ENCODE measurements at places on chromosomes 13 and 19.
A peak's percentile ranks its signal among the peaks of the same experiment; 100 is the strongest.

- no peak for DNase-seq
These were observed 2486.0 kb upstream of the PCDH20 start for GRCh38 chr13:63901630-63902029.

GRCh38 chr13:42275098-42275471 is 3.1 kb downstream of the AKAP11 start:
- no peak for DNase-seq

DNA sequence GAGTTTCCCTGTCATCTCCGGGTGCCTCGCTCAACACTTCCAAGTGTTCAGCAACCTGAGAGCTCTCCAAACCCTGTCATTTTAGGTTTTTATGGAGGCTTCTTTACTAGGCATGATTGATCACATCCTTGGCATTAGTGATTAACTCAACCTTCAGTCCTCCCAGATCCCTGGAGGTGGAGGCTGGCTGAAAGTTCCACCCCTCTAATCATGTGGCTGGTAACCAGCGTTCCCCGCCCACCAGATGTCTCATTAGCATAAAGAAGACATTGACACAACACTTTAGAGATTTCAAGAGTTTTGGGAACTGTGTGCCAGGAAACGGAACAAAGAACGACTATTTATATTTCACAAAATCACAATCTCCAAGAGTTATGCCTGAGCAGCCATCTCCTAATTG is 71.1 kb upstream of the RGCC start:
- no peak for DNase-seq

DNA sequence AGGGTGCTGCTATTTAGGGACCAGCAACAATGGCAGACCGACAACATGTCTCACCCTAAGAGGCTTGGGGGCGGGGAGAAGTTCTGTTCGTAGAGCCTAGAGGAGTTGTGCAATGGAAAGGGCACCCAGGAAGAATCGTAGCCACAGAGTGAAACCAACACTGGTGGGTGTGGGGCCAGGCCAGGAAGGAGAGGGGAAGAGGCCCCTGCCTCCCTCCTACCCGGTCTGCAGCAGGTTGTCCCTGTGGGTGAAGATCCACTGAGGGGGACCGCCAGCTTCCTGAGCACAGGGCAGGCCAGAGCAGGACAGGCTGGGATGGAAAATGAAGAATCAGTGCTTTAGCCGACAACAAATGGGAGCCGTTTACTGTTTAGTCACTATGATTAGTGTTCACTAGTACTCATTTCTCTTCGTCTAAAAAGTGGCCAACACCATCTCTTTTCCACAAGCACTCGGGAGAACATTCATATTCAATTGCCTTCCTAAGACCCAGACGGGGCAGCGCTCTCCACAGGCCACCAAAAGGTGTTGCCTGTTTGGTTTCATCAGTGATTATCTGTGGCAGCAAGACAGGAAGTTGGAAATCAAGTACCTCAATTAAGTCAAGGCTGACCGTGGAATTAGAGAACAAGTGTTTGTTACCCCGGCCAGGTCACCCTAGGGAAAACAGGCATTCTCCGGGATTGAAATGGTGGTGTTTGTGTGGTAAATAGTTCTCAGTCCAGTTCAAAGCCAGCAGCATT is 1.1 kb upstream of the ATP11A start:
- DNase-seq, result peak; percentile 44

- no peak for DNase-seq
These were observed 8.0 kb downstream of the EFNB2 start for GRCh38 chr13:106527445-106527801.

DNA sequence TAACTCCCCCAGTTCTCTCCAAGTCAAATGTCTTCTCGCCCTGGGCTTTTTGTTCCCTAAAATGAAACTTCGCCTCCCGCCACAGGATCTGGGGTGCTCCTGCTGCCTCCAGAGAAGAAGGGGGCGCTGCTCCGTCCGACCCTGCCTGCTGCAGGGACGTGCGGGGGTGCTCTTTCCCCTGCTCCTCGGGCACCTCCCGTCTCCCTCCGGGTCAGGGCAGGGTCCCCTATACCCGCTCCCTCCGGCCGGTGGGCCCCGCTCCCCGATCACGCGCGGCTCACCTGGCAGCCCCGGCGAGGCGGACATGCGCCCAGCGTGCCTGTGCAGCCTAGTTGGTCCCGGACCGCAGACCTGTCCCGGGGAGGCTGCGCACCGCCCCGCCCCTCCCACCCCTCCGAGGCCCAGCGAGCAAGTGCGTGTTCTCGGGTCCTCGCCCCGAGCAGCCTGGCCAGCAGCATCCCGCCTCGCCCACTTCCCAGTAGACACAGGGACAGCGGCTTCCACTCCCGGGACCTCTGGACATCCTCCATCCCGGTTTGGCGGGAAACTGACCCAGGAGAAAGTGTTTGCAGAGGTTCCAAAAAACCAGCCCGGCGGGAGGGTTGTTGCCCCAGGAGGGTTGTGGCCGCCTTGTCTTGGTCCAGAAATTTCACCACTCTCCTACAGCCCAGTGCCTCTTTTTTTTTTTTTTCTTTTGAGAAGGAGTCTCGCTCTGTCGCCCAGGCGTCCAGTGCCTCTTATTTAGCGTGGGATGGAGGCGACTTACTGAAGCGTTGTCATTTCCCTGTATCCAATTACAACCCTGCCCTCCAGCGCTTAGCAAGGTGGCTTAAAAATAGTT is at the start of gene OXGR1:
Gene OXGR1 (minus strand): TSS at position 460 of the 841 bp plus-strand sequence. CDS start 6,717 bp downstream, outside the sequence.
- no peak for DNase-seq

- no peak for DNase-seq
These were observed 748 bp downstream of the LMNB2 start for GRCh38 chr19:2455851-2456570.

- DNase-seq, result no peak
These were observed 149.0 kb downstream of the TEX29 start for GRCh38 chr13:111469450-111469849.

GRCh38 chr19:29476528-29476927 is 49.3 kb upstream of the VSTM2B start:
- no peak for DNase-seq

Data from SK-N-DZ (cell line).